ENCODE measurements at places on chromosomes 7 and 10.

- no peak for DNase-seq
These were observed 45.0 kb upstream of the ANLN start for GRCh38 chr7:36344622-36345021.

- no peak for DNase-seq
These were observed 154.7 kb upstream of the TMEM106B start for GRCh38 chr7:12056381-12056780.

DNA sequence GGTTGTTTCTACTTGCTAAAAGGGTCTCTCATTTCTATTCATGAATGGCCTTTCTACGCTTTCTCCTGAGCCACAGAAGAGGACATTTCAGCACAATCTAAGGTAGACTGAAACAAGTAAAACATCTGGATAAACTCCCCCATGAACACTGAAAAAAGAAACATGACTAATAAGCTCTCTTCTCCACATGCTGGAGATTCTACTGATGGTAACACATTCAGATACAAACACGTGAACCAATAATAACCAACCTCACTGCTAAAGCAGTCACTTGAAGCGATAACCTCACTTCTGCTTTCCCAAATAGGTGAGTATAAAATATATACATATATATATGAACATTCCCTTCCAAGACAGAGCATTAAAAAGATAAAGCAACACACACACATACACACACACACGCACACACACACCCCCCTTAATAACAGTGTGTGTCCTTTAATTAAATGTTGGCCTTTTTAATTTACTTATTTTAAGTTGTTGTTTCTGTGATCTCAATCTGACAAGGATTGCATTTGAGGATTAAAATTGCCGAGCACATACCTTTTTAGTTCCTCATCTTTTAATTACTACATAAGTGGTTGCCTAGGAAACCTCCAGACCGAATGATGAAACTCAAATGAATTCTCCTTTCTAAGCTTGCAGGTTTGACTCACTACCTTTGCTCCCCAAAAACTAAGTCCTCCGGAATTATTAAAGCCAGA lies 292.4 kb upstream of the KLF14 start:
- no peak for DNase-seq

DNA sequence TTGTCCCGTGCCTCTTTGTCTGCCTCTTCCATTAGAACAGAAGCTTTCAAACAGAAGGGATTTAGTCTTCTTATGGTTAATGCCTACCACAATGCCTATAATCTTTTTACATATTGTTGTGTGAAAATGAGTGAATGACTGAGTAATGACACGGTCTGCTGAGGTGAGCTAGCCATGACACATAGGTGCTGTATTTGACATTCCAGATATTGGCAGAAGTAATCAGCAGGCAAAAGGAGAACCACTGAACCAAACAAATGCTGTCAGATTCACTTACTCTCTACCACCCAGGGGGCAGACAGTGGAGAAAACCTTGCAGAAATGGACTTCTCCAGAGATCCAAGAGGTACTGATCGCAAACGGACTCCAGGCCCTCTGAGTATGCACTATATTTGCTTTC lies 377.2 kb upstream of the VWC2 start:
- no peak for DNase-seq

GRCh38 chr10:114565066-114565465 lies 93.0 kb downstream of the ABLIM1 start:
- no peak for DNase-seq

- DNase-seq, result no peak
These were observed 9.6 kb downstream of the TMEM184A start for GRCh38 chr7:1546274-1546908.

GRCh38 chr10:59878289-59878688 lies 28.1 kb downstream of the CCDC6 start:
- DNase-seq, result no peak

DNA sequence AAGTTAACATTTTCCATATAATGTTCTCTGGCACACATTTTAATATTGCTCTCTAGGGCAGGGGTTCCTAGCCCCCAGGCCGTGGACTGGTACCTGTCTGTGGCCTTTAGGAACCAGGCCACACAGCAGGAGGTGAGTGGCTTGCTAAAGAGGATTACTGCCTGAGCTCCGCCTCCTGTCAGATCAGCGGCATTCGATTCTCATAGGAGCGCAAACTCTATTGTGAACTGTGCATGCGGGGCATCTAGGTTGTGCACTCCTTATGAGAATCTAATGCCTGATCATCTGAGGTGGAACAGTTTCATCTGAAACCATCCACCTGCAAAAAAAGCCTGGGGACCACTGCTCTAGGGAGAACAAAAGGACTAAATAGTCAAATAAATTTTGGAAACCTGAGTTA lies 65.7 kb downstream of the EXOC6 start:
- no peak for DNase-seq

DNA sequence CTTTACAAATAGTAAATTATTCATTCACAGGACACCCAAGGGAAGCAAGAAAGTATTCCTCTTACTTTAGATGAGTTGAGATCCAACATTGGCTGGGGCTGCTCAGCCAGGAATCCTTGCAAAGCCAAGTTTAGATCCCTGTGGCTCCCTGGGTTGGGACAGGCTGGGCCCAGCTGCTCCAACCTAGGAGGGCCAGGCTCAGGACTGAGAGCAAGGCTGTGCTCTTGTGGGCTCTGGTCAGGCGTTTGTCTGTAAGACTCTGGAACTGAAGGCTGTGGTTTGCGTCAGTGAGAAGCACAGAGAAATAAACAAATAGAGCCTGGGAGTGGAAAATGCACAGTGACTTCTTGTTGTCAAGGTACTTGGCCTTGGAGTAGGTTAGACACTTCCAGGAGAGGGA lies 53.2 kb upstream of the TMEM273 start:
- DNase-seq, result no peak

DNA sequence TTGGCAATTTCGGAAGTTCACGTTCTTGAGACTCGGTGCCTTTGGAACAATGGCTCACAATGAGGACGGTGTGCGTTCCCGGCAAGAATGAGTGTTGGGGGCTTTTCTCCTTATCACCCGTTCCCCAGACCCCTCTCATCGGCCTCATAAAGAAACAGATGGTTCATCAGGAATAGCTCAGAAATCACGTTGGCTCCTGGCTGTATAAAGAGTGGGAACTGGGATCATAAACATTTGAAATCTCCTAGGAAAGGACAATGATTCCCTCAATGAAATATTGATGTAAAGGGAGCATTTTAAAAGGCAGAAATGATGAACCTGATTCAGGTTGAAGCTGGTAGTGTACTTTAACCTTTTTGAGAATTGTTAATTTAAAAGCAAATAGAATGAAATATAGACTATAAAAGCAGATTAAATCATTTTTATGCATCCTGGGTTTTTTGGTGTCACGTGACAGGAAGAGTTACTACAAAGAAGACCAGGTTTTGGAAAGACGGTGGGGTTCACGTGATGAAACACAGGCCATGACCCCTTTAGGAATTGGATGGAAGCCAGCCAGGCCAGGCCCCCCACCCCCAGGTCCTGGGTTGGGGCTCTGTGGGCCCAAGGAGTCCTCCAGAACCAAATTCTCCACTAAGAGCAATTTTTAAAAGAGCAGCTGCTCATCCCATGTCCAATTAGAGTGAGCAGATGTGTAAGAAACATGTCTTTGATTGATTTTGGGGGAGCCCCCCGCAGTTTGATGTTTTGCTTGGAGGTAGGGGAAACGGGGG lies 63.0 kb downstream of the CUX1 start:
- DNase-seq, result no peak

DNA sequence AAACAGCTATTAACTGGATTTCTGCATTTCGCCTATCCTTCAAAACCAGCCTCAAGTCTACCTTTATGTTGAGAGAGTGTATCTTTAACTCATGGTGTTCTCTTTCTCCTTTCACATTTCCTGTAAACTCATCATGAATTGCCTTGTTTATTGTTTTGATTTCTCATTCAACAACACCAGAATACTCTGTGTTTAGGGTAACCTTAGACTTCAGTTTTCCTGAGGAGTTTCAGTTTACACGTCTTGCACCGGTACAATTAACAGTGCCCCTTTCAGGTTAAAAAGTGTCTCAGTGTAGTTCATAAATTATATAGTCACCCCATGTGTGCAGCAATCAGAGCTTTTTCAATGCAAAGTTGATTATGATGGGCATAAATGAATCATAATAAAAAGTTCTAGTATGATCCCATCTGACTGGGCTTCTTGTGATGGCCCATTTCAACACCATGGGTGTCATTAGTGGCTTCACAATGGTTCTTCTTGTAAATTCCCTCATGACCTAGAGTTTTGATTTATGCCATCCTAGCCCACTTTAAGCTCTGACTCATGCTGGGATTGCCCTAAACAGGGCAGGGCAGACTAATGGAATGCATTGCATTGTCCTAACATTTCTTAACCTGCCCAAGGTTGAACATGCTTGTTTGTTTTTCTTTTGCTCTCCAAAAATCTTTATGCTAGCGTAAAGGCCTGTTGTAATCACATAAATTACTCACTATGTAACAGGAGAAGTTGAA lies 22.0 kb downstream of the ITGB8 start:
- no peak for DNase-seq

DNA sequence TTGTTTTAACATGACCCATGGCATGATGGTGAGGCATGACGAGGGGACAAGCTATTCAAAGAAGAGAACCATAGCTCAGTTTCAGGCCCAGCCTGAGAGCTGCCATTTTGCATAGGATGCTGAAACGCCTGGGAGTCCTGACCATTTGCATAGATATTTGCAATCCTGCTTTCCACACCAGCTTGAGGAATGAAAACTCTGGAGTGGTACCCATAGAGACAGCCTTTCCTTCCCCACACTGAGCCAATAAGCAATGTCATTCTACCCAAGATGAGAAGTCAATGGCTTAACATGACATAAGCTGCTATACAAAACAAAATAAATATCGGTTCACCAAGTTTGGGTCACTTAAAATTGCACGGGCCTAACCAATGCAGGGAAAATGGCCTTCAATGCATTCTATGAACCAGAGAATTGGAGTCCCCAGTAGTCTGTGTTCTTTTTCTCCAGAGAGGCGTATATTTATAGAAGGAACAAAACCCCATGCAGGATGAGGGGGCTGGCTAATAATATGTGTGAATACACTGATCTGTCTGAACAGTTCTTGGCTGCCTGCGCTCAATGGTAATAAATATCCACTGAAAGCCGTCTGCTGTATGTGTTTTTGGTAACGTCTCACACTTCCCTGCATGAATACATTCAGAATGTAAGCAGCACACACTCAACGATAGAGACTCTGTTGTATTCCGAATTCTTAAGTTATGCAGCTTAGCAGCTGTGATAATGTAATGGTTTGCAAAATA lies 329.3 kb downstream of the FRMD4A start:
- DNase-seq, result no peak

DNA sequence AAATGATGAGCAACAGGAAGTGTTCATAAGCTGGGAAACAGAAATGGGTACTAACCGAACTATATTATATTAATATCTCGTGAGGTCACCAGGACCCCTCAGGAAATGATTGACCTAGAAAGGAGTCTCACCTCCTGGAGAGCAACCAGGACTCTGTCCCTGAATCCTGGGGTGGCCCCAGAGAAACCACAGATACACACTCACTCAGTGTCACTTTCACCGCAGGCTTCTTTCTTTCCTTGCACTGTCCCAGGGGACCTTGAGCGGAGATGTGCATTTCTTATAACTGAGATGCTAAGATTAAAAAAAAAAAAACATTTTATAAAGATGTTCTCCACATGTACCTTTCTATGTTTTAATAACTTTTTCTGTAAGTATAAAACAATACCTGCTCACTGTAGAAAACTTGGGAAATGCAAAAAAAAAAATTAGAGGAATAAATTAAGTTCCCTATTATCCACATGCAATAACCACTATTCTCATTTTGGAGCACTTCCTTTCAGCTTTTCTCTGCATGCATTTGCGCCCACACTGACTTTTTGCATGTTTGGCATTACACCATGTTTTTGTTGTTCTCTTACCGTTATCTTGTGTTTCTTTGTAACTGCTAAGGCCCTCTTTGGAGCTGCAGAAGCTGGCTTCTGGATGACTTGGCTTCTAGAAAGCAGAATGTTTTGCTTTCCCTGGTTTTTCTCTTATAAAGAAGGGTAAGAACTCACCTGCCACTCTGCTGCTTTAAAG lies 15.0 kb downstream of the NOD1 start:
- DNase-seq, result no peak

DNA sequence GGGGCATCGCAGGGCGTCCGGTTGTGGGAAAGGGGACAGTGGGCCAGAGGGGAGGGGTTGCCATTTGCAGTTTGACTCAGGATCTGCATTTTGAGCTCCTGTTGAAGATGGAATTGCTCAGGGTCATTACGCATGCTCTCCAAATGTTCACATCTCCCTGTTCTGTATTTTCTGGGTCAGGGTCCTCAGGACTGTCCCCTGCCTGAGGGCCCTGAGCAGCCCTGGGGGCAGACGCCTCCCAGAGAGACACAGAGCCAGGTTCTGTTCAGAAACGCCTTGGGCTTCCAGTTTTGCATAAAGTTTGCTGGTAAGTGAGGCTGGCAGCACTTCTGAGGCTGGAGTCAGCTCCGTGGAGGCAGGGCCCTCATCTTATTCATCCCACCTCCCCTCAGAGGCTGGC lies 34.1 kb upstream of the NUB1 start:
- no peak for DNase-seq

GRCh38 chr10:49258350-49258683 lies 40.7 kb upstream of the C10orf71 start:
- DNase-seq, result no peak

DNA sequence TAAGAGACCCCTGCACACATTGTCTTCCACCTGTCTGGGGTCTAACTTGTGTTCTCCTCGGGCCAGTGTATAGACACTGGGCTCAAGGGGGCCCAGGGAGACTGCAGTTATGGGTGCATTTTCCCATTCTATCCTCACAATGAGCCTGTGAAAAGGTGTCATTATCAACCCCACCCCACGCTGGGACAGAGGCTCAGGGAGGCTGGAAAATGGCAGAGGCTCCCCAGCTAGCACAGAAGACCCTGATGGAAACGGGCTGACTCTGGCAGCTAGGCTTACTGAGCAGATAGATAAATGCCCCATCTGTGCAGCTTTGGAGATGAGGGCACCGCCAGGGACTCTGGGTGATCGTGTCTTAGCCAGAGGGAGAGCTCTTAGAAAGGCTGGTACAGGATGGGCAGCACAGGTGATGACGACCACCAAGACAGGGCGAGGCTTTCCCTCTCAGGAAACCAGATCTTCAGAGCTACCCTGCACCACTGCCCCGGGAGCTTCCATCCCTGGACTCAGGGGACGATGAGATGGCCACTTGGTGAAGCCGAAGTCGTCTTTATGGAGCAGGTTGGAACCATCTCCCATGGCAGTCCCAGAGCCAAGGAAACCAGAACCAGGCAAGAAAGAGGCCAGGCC lies 58.2 kb upstream of the CHST15 start:
- DNase-seq, result no peak

GRCh38 chr10:126253611-126253998 lies 134.7 kb downstream of the ADAM12 start:
- DNase-seq, result no peak

DNA sequence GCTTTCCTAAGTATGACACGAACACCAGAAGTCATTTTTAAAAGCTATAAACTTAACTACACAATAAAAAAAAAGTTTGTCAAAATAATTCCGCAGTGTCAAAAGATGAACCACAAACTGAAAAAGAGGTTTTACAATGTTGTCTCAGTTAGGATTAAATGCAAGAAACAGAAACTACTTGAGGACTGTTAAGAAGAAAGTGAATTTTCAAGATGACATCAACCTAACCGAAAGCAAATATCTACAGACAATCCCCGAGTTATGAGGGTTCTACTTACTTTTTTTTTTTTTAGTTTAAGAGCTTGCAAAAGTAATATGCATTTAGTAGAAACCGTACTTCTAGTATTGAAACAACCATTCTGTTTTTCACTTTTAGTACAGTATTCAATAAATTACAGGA lies 62.3 kb downstream of the TFPI2 start:
- no peak for DNase-seq

Data from GM12892 (cell line).